Stimulated activated CD8-positive, alpha-beta memory T cell treated with anti-CD3 and anti-CD28 coated beads, Interleukin-7, amount 100 ng/mL, for 24 hours (primary cell): ENCODE measurements at places on chromosomes 4 and X.

GRCh38 chrX:131821945-131822622 lies 201.0 kb upstream of the STK26 start:
- DNase-seq, result no peak

DNA sequence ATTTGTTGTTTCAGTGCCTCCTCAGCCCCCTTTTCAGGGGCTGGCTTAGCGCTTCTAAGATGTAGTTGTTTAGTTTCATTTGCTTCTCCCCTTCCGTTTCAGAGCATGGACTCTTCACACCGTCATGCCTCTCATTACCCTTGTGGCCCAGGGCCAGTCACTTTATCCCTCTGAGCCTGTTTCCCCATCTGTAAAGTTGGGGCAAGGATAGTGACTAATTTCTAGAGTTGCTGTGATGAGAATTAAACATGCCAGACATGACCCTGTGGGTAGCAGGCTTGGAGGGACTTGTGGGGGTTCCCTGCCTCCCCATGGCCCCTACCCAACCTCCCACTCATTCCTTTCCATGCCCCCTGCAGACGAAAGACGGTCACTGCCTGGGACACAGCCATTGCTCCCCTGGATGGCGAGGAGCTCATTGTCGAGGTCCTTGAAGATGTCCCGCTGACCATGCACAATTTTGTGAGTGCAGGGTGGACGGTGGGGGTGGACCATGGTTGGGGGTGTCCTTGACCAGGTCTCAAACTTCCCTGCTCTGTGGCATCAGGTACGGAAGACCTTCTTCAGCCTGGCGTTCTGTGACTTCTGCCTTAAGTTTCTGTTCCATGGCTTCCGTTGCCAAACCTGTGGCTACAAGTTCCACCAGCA lies 3.6 kb downstream of the ARAF start:
- no peak for DNase-seq

DNA sequence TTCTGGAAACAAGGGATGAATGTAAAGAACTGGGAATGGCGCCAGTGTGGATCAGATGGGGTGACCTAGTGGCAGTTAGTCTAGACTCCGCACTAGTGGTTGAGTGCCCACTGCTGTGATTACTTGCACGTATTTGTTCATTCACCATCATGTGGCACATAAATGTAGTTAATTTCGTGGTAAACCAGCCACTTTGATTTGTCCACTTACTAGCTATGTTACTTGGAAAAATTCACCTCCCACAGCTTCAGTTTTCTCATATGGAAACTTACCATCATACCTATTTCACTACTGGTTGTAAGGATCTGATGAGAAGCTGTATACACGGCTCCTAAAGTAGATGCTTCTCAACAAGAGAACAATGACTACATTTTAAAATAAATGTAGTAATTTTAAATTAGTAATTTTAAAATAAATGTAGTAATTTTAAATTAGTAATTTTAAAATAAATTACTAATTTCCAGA lies 394 bp upstream of the DYNLT3 start:
- no peak for DNase-seq

DNA sequence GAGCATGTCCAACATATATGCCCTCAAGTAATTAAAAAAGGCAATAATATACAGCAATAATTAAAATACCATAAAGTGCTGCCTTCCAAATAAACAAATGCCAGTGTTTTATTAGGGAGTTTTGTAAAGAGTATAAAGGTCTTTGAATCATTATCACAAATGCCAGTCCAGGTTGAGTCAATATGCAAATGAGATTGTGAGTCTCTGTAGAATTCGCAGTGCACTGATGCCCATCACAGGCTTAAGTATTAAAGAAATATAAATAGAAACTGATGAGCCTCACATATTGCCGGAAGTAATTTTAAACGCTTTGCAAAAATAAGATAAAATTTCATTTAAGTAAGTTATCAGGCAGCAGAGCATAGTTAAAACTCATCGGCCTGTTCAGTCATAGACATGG lies 205.0 kb upstream of the TECRL start:
- no peak for DNase-seq

DNA sequence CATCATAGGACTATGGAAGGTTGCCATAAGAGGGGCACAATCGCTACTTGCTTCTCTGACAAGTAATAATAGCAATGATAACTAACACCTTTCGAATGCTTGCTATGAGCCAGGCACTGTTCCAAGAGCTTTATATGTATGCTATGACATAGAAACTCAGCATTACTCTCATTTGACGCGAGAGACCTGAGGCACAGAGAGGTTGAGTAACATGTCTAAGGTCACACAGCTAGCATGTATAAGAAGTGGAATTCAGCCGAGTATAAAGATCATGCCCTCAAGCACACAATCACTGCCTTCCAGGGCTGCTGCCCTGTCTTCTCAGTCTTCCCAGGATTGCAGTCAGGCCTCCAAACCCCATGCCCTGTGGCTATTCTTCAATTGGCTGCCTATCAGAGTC lies 19.5 kb downstream of the PJA1 start:
- no peak for DNase-seq

DNA sequence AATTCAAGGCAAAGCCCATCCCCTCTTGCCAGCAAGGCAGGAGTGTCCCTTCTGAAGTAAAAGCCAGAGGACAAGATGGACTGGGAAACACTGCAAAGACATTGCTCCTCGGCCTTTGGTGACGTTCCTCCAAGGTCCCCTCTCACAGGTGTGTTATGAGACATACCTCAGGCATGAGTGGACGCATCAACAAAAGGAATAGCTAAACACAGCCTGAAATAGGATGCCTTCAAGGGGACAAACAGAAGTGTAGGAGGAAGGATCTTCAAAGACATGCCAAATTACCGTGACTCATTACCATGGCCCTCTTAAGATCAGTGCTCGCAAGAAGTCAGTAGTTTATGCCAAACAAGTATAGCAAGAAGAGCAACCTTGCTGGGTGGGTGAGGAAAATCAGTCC lies 6.0 kb upstream of the IDS start:
- no peak for DNase-seq

DNA sequence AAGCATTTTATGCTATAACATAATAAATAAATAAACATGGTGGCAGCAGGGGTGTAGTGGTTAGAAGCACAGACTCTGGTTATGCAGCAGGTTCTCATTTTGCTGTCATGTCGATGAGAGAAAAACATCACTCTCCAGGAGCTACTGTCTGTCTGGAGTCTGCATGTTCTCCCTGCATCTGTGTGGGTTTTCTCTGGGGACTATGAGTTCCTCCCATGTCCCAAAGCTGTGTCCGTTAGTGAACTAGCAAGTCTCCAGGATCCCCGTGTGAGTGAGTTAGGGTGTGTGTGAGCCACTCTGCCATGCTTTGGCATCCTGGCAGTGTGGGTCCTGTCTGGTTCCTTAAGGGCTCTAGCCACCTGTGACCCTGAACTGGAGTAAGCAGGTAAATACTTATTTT lies 585.6 kb upstream of the AGA start:
- no peak for DNase-seq

GRCh38 chr4:157115613-157116335 lies 39.8 kb downstream of the GLRB start:
- no peak for DNase-seq

DNA sequence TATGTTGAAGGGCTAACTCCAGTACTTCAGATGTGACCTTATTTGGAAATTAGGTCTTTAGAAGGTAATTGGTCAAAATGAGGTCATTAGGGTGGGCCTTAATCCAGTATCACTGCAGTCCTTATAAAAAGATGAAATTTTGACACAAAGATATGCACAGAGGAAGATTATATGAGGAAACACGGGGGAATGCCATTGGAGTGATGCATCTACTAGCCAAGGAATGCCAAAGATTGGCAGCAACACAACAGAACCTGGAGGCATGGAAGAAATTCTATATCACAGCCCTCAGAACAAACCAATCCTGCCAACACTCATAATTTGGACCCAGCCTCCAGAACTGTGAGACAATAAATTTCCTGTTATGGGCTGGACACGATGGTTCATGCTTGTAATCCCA lies 17.6 kb downstream of the TRIM61 start:
- DNase-seq, result no peak

- DNase-seq, result no peak
Measured at GRCh38 chr4:123116412-123116811, 194.0 kb upstream of the NUDT6 start.

- no peak for DNase-seq
Measured at GRCh38 chrX:103183912-103184311, 31.0 kb upstream of the BEX4 start.

DNA sequence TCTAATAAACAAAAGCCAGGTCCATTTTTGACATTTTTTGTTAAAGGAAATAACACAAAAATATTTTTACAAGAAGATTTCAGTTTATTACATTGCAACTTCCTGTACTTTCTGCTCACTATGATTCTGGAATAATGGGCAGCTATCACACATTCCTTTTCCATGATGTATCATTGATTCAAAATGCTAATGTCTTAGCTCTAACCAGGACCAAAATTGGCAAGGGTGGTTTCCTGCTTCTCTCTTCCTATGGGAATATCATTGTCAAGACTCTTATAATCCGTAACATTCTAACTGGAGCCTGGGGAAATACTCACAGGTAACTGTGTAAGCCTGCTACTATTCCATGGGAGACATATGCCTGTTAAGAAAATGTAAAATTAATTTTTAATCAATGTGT lies 218.6 kb downstream of the DCAF12L2 start:
- no peak for DNase-seq

DNA sequence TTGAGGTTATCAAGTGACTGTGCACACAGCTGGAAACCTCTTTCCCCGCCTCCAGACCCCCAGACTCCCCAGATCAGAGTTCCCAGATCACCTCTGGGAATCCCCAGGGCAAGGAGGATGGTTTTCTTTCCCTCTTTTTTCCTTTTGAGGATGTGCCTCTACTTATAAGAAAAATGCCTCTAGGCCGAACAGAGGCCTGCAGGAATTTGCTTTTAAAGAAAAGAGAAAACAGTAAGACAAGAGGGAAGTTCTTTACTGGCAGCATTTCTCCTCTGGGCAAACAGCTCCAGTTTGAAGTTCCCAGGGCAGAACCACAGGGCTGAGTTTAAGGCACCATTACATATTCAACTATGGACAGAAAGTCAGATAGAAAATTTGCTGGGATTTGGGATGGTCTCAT lies 837.9 kb upstream of the LCORL start:
- no peak for DNase-seq

DNA sequence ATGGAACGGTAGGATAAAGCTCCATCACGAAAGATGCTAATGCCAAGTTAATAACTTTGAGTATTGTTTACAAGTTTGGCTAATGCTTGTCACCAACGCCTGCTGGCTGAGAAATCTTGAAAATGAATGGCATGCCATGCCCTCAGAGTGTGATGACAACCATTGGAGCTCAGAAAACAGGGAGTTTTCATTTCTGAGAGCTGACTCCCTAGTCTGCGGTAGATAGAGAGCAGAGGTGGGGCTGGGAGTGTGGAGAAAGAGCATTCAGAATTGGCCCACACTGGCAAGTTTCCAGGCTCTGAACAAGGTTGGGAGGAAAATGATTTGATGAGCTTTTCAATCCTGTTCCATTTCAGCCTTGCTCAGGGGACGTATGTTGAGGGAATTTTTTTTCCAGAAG lies 183.9 kb downstream of the CPEB2 start:
- DNase-seq, result no peak

- DNase-seq, result no peak
Measured at GRCh38 chr4:83124111-83124780, 9.7 kb upstream of the PLAC8 start.

- DNase-seq, result no peak
Measured at GRCh38 chrX:153750127-153750774, 13.8 kb upstream of the PLXNB3 start.

DNA sequence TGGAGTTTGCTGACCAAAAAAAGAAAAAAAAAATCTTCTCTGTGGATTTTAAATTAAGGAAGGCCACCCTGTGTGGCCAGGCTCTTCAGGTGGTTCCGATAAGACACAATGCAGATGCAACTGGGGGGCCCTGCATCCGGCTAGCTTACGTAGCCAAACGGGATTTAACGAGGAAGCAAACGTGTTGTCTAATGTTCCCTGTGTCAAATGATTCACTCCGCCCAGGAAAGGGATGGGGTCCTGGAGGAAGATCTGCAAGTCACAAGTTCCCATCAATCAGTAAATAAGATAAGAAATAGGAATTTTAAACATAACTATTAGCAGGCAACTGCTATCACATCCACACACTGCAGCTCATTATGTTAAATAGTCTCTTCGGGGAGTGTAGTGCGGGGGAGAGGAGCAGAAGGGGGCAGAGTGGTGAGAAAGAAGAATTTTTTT lies 216.4 kb upstream of the GYPA start:
- no peak for DNase-seq

- DNase-seq, result no peak
Measured at GRCh38 chr4:152951348-152951747, 15.2 kb downstream of the FHDC1 start.

GRCh38 chr4:39814403-39815185 lies 116.7 kb downstream of the UBE2K start:
- DNase-seq, result no peak

- DNase-seq, result no peak
Measured at GRCh38 chr4:7186031-7186430, 6.3 kb upstream of the SORCS2 start.

DNA sequence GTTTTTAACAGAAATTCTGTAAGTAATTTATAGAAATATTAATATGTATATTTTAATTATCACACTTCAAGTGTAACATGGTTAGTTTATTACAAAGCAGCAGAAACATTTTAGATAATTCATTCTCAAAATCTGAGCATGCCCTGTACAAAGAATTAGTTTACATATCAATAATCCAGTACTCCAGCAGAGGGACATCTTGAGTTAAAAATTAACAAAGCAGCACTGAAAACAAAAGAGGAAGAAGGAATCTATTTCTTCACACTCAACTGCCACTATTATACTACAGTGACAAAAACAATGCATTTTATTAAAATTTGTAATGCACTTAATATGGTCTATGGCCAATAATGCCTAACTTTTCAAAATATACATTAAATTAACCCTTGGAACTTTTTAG lies 179.1 kb upstream of the KLHL4 start:
- no peak for DNase-seq

GRCh38 chr4:11014199-11014598 lies 329.6 kb upstream of the CLNK start:
- no peak for DNase-seq

DNA sequence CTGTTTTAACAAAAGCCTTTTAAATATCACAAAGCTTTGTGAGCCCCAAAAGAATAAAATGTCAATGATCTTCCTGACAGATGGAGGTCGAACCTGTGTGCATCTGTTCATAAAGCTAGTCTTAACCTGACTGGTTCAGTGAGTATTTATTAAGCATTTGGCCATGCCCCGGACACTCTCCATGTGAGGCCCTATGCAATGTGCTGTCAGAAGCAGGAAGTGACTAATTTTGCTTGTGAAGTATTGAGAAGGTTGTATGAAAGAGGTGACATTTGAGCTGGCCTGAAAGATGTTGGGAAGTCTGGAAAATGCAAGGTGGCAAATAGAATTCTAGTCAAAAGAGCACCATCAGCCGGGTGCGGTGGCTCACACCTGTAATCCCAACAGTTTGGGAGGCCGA lies 171.4 kb downstream of the MSL3 start:
- no peak for DNase-seq

- DNase-seq, result no peak
Measured at GRCh38 chr4:106104276-106104675, 209.0 kb downstream of the NPNT start.

- DNase-seq, result no peak
Measured at GRCh38 chr4:32744211-32744610, 2024.0 kb downstream of the PCDH7 start.
